ENCODE measurements at places on chromosomes 16 and 17.

DNA sequence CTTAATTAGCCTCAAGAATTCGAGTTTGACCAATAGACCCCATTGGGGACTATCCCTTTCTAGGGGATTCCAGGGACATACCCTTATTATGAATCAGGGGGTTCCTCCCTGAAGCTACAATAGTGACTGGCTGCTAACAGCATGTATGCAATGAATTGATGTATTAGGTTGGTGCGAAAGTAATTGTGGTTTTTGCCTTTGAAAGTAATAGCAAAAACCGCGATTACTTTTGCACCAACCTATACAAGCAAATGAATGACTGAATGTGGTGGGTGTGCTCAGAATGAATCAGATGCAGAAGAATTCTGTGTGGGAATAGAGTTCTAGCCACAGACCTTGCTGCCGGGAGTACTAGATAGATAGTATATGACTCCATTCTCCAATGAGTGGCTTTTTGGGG lies 76.7 kb downstream of the HLF start:
- no peak for DNase-seq

- peak; percentile 82 for DNase-seq
Measured at GRCh38 chr16:69286941-69287713, 24.0 kb upstream of the VPS4A start.

DNA sequence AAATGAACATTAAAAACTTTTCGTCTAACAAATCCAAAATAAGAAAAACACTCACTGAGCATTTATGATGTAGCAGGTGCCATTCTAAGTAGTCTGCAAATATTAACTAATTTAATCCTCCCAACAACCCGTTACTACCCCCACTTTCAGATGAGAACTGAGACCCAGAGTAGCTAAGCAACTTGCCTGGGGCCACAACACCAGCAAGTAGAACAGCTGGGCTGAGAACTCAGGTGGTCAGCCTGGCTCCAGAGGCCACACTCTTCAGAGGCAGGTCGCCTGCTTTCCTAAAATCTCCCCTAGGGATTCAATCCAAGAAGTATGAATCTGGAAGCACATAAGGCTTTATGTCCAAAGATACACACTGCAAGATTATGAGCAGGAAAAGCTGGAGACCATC lies 6.2 kb downstream of the MBTPS1 start:
- no peak for DNase-seq

GRCh38 chr16:89700649-89701424 lies 668 bp downstream of the SPATA2L start:
- DNase-seq: no peak

GRCh38 chr17:59190806-59191205 lies 19.0 kb upstream of the SMG8 start:
- no peak for DNase-seq
